ENCODE measurements at places on chromosomes 16 and 17.

DNA sequence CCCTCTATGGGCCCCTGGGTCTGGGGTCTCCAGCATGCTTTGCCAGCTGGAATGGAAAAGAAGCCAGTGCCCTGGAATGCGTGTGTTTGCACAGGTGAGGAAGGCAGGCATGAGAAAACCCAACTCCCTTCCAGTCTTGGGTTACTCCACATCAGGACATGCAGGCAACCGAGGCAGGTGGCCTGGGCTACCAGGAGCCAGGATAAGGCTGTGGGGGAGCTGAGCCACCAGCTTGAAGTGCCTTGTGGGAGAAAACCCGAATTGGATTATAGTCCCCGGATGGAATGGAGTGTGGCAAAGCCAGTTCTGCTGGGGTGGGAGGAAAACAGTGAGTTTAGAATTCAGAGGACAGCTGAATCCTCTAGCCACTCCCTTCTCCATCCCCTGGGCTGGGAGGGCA, 7.2 kb downstream of the SRCIN1 start:
- DNase-seq, result peak; percentile 98

DNA sequence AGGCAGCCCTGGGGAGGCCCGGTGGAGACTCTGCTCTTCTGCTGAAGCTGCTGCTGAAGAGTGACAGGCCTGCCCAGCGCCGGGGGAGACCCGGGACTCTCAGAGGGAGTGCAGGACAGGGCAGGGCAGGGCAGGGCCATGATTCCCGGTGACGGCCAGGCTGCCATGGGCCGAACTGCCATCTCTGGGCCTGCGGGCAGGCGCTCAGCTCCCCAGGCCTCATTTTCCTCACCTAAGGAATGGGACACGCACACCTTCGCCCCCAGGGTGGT, 22.6 kb upstream of the SSTR5 start:
- no peak for DNase-seq

- peak; percentile 2 for DNase-seq
Observed at GRCh38 chr16:58306327-58306726, 11.5 kb upstream of the PRSS54 start.

- DNase-seq, result no peak
Observed at GRCh38 chr16:2031081-2031577, 4.4 kb downstream of the NHERF2 start.

- no peak for DNase-seq
Observed at GRCh38 chr17:1617620-1618174, 10.9 kb downstream of the SLC43A2 start.

Data from NCI-H82 (cell line).